Smooth muscle cell of trachea (primary cell): ENCODE measurements at places on chromosomes 3 and 15. TPM values are rescaled to one million over a fixed set of nuclear protein-coding genes. Genes with fewer than 3 reads are reported as not detected.

The CEP19 gene
- total RNA-seq = 2.3 and 2.8 TPM in 2 replicates

The PTH1R gene
- total RNA-seq = 0.66 TPM in 1 of 2 replicates, not detected in the other

The GRK7 gene
- total RNA-seq = under 0.01 TPM in 1 of 2 replicates, not detected in the other

The MLF1 gene
- total RNA-seq = 11.9 and 12.7 TPM in 2 replicates

The LDHAL6B gene
- not detected in 2 replicates for total RNA-seq

The MED12L gene
- total RNA-seq = 0.33 and 0.44 TPM in 2 replicates

The GOLGA6L4 gene
- 1.2 and 3.6 TPM in 2 replicates for total RNA-seq

The EPHB3 gene
- 12.4 and 18.0 TPM in 2 replicates for total RNA-seq

The FES gene
- total RNA-seq = 38.7 and 63.0 TPM in 2 replicates

The C2CD4A gene
- total RNA-seq = not detected in 2 replicates

The FEZF2 gene
- not detected in 2 replicates for total RNA-seq

The ST8SIA2 gene
- under 0.01 TPM in 1 of 2 replicates, not detected in the other for total RNA-seq

The CCPG1 gene
- 35.9 and 62.7 TPM in 2 replicates for total RNA-seq

The JAGN1 gene
- 32.4 and 35.1 TPM in 2 replicates for total RNA-seq

The ITGB5 gene
- 167 and 309 TPM in 2 replicates for total RNA-seq

The NTRK3 gene
- total RNA-seq = under 0.01 and 0.17 TPM in 2 replicates

The ATP2B2 gene
- total RNA-seq = not detected in 2 replicates

The MIX23 gene
- 25.6 and 33.6 TPM in 2 replicates for total RNA-seq

The SHC4 gene
- 2.0 and 3.0 TPM in 2 replicates for total RNA-seq

The PRR20G gene
- total RNA-seq = not detected in 2 replicates

The ALDH1L1 gene
- not detected in 2 replicates for total RNA-seq

The CD86 gene
- not detected in 2 replicates for total RNA-seq

The EPHA3 gene
- total RNA-seq = 1.5 and 3.3 TPM in 2 replicates

The RTP4 gene
- total RNA-seq = 2.8 and 3.3 TPM in 2 replicates

The CLRN1 gene
- not detected in 2 replicates for total RNA-seq

The ISL2 gene
- 0.58 and 3.6 TPM in 2 replicates for total RNA-seq

The SEMA3B gene
- total RNA-seq = 26.0 and 88.5 TPM in 2 replicates

The SNTN gene
- not detected in 2 replicates for total RNA-seq

The MUC13 gene
- total RNA-seq = not detected in 2 replicates
